ENCODE measurements at places on chromosomes 6 and 20.

DNA sequence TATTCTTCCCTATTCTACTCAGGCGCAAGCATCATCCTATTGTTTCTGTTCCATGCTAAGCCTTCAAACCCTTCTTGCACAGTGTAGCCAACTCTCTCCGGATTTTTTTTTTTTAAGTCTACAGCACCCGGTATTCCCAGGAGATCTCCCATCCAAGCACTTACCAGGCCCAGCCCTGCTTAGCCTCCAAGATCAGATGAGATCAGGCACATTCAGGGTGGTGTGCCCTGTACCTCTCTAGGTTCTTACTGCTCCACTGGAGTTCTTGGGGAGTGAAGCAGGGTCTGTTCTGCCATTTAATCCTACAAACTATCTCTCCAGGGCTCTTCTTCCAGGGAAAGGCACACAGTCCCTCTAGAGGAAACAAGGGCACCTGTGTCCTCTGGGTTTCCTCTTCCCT lies 14.9 kb upstream of the NUP153 start:
- peak; percentile 65 for DNase-seq

DNA sequence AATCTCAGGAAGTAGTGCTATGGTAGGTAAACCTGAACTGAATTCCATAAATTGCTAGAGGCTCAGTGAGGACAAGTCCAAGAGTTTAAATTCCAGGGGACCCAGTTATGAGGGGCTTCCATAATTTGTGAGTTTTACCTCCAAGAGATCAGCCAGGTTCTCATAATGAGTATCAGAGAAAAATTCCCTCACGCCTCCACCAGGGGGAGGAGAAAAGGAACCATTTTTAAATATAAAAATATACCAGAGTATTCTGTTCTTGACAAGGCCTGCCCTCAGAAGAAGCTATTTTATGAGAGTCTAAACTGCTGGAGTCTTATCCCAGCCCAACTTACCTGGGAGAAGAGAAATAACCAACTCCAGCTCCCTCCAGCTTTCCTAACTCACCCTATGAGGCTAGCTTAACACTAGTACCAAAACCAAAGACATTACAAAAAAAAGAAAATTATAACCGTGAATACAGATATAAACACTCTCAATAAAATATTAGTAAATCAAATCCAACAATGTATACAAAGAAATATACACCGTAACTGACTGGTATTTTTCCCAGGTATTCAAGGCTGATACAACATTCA lies 158.7 kb downstream of the TFAP2A start:
- no peak for DNase-seq

- no peak for DNase-seq
These were observed 29.7 kb upstream of the ANGPT4 start for GRCh38 chr20:945841-946240.

GRCh38 chr6:3808199-3808598 lies 41.0 kb upstream of the FAM50B start:
- no peak for DNase-seq
